Activated CD4-positive, alpha-beta T cell treated with anti-CD3 and anti-CD28 coated beads, Interleukin-2, amount 10 ng/mL, durations not matched to agents 24 days and 14 days (primary cell): ENCODE measurements at places on chromosomes 5 and 9.

GRCh38 chr5:110055302-110055701 lies 365.6 kb downstream of the MAN2A1 start:
- DNase-seq: no peak

- no peak for DNase-seq
These were observed 47.2 kb upstream of the TTC23L start for GRCh38 chr5:34791761-34792244.

DNA sequence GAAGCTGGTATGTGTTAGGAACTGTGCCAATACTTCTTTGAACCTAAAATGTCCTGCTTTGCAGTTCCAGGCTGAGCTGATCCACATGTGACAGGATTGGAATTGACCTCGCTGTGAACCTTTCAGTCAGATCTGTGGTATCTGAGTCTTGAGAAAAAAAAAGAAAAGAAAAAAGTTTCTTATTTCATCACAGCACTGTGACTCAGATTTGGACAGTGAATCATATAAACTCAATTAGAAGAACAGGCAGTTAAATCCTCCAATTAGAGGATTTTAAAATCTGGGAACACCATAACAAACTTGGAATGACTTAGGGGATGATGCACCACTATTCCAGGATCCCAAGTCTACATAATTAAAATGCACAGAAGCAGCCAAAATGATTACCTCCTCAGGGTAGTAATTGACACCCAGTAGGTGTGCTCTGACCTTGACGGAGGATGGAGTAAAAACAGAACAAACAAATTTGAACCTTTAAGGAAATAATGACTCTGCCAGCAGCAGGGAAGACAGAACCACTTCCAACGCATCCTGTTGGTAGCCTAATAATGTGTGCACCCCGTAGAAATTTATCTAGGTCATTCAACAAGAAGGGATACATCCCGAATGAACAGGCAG lies 57.8 kb upstream of the RAI14 start:
- no peak for DNase-seq

- DNase-seq: no peak
These were observed 113.4 kb upstream of the HMHB1 start for GRCh38 chr5:143698574-143698973.

GRCh38 chr9:113155911-113156588 lies 5.2 kb downstream of the SLC31A2 start:
- DNase-seq: peak; percentile 80

- DNase-seq: no peak
These were observed 114.4 kb upstream of the PCSK1 start for GRCh38 chr5:96547486-96547885.

- DNase-seq: no peak
These were observed 85.4 kb downstream of the TMEM161B start for GRCh38 chr5:88183255-88183654.

GRCh38 chr5:112355058-112355685 lies 63.9 kb downstream of the EPB41L4A start:
- DNase-seq: no peak

- DNase-seq: no peak
These were observed 66.2 kb upstream of the ZNF462 start for GRCh38 chr9:106796771-106797170.

DNA sequence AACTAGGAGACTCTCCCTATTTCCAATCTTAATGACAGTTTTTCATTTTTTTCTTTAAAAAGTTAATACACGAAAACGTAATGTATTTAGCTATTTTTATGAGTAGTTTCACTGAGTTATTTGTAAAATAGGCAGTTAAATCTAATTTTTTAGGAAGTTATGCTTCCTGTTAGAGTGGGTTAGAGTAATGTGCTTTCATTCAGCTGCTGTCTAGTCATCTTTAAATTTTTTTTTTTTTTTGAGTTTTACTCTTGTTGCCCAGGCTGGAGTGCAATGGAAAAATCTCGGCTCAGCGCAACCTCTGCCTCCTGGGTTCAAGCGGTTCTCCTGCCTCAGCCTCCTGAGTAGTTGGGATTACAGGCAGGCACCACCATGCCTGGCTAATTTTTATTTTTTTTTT lies 34.0 kb downstream of the CDC42SE2 start:
- DNase-seq: no peak

- DNase-seq: no peak
These were observed 24.4 kb downstream of the ZNF474 start for GRCh38 chr5:122153774-122154173.

DNA sequence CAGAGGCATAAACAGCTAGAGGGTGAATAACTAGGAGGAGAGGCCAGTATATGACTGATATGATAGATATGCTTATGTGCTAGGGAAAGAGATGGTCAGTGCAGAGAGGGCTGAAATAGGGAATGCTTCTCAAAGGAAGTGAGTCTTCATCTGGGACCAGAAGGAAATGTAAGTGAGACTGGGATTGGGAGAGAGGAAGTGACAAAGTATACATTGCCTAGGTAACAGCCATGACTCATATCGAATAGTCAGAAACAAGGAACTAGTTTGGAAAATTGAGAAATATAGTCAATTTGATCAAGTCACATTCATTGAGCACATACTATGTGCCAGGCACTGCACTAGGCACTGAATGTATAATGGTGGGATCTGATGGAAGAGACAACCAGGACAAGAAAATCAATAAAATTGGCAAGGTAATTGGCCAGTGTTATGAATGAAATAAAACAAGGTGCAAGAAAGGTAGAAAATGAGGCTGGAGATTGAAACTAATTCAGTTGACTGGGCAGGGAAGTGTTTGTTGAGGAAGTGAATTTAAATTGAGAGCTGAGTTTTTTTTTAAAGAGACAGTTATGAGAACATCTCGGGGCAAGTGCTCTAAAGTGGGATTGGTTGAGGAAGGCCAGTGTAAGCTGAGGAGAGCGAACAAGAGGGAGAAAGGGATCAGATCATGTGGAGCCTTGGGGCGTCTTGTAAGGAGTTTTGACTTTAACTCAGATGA lies 4.3 kb downstream of the ERAP2 start:
- no peak for DNase-seq

GRCh38 chr9:108691614-108692013 lies 164.2 kb downstream of the ACTL7B start:
- DNase-seq: no peak

- no peak for DNase-seq
These were observed 93.6 kb downstream of the NR3C1 start for GRCh38 chr5:143309661-143310431.
